ENCODE measurements at places on chromosomes 3 and 15.

- DNase-seq: no peak
These were observed 14.4 kb downstream of the TM4SF1 start for GRCh38 chr3:149363053-149363452.

DNA sequence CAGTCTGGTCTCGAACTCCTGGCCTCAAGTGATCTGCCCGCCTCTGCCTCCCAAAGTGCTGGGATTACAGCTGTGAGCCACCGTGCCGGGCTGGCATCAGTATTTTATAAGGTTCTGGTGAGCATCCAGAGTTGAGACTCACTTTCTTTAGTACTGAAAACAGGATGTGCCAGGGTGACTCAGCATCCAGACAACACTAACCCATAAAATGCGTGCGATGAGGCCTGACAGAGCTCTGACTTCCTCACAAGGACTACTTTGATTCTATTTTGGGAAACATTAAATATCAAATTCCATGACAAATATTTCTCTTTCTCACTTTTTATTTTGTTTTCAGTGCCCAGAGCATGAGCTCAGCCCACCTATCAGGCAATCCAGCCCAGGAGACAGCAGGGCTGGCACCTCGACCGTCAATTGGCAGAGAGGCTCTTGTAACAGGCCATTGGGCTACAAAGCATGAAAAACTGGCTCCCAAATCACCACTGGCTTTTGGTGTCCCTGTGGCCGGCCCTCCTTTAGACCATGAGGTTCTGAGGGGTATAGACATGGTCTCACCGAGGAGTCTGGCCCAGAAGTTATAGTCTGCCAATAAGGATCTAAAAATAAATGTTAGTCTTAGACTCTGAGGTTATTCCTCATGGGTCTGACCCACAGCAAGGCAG is 75.0 kb downstream of the FEM1B start:
- DNase-seq: peak; percentile 89

DNA sequence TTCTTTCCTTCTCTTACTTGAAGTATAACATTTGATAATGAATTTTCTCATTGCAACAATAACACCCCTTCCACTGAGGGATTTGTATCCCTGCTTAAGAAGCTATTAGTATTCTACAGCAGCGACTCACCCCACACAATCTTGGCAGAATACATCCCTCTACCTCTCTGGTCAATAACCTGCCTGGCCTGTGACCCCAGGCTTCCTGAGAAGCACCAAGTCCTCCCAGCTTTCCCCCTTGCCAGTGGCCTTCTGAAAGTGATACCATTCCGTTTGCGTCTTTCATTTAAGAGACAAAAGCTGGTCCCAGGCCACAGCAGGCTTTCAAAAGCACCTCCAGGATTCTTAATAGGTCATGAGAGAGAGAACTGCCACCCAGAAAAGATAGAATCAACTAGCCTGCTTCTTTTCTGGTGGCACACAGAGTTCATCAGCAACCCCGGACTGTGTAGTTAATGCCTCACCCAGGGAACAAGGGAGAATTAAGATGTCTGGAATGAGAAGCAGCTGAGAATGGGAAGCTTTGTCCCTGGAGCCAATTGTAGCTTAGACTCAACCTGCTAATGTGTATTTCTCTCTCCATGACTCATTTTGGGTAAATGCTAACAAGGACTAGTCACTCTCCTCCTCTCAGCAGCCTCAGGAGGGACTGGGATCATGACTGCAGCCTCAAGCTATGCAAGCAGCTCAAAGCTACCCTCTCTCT is 101.0 kb upstream of the CPNE4 start:
- DNase-seq: no peak

DNA sequence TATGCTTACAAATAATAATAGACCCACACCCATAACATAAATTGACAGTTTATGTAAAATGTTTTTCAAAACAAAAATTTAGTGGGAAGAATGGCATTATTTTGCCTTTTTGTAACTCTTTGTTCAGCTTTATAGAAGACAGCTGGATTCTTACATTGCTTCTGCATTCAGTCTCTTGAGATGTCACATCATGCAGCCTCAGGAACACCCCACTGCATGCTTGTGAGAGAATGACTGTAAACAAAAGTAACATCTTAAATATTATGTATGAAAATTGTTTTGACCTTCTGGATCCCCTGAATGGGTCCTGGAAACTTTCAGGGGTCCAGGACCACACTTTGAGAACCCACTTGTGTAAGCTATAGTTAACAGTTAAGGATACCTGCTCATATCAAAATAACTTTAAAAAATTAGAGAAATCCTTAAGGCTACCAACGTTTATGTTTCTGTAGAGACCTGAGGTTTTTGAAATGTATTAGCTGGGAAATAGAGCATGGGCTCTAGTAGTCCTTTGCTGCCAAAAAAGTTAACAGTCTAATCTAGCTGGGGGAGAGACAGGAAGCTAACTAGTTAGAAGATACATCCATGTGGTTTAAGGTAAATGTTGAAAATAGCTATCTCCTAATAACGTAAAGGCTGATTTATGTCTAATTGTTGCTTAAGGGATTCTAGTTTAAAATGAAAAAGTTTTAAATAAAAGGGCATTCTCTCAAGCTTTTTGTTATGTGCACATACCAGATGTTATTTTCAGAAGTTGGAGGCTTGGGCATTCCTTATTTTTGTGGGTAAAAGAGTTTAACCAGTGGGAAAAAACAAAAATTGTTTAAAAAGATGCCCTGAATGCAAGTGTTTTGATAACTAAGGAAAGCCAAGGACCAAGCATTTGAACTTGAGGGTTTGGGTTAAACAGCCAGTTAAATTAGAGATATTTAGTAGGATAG is 3.8 kb downstream of the USP3 start:
- no peak for DNase-seq

GRCh38 chr3:119206611-119207511 is 33.5 kb downstream of the UPK1B start:
- DNase-seq: peak; percentile 23

- DNase-seq: no peak
These were observed 25.6 kb downstream of the MUC20 start for GRCh38 chr3:195746346-195746745.

- no peak for DNase-seq
These were observed 24.2 kb downstream of the HDAC11 start for GRCh38 chr3:13504161-13504831.

DNA sequence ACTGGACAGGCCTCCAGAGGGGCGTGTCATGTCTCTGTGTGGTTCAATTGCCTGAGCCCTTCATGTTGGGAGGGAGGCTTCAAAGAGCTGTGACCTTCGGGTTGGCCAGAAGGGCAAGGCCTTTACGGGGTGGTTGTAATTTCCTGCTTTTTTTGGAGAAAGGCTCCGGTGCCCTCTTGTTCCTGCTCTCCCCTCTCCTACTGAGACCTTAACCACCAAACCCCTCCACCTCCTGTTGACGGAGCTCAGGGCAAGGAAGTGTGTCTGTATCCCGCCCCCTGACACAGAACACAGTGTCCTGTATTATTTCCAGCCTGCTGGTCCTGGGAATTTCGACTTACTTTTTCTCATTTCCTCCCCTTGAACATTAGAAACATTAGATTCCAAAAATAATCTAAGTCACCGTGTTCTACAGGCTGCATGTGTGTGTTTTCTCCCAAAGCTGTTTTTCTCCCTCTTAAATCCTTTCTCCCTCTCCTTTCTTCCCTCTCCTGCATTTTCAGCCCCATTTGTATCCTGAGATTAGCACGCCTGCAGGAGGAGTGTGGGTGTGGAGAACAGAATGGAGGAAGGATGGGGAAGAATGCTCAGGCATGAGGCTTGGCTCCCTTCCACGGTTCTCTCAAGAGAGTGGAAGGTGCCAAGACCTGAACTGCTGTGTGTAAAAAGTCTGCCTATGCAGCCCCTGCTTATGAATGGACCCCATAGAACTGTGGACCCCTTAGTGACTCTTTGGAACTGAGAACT is 285.4 kb upstream of the ROPN1 start:
- DNase-seq: no peak

DNA sequence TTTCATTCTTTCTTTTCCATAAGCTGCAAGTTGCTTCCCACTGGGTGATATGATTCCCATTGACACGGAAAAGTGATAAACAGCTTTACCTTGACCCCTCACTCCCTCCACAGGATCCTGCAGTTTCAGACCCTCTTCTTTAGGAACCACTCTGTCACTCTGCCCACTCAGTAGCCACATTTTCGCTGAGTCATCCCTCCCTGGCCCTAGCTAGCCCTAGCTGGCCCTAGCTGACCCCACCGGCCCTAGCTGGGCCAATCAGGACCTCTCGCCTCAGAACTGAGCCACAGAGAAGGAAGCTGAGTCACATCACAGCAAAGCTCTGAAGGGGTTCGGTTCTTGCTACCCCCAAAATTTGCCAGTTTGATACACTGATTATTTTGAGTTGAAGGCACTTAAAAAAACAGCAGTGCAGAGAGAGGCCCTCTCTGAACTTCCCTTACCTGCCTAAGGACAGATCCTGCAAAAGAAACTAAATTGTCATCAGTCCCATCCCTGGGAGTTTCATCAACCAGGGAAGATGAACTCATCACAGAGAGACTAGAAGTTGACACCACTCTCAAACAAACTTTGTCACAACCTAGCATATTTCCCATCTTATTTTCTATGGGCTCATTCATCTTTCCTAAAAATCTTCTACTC is 233.5 kb upstream of the PROK2 start:
- DNase-seq: no peak

DNA sequence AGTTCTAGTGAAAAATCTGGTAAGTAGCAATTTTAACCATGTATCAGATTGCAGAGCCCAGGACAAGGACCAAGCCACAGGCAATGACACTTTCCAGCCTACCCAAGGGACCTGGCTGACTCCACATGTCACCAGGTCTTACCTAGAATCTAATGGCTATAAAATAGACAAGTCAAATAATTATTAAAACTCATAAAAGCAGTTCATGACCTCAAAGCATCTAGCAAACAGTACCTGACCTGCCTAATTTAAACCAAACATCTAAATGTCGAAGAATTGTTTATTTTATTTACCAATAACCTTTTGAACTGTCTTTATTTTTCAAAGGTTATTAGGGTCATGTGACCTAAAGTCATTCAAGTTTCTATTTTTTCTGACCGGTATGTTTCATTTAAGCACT is 35.6 kb upstream of the MKRN3 start:
- DNase-seq: no peak

GRCh38 chr3:172606021-172606420 is 82.8 kb upstream of the TNFSF10 start:
- DNase-seq: no peak

GRCh38 chr3:187914231-187914630 is 169.0 kb upstream of the BCL6 start:
- peak; percentile 74 for DNase-seq

GRCh38 chr3:119257654-119258410 is 17.2 kb upstream of the B4GALT4 start:
- DNase-seq: no peak

DNA sequence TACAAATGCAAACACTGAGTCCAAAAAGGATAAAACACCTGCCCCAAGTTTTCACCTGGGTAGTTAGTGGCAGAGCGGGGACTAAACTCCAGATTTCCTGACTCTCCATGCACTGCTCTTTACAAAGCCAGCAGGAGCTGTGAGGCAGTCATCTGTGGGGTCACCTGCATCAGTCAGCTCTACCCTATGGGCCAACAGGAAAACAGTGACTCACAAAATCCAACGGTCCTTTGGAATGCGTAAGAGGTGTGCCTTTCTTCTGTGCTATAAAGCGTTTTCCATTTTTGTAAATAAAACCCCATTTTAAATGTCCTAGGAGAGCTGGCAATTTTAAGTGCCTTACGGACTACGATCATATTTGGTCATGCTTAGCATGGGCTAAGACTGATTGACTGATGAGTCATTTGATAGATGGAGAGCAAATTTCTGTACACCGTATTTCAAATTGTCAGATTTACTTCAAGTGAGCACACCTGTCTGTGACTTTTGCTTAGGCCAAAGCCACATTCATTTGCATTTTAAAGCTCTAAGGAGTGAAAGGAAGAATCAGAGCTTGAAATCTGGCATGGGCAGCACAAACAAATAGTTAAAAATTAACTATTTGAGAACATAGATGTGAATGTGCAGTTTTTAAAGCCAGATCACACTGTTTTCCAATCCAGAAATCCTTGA is 4.4 kb upstream of the COL8A1 start:
- DNase-seq: no peak

GRCh38 chr15:58327958-58328357 is 103.8 kb upstream of the LIPC start:
- DNase-seq: no peak

- no peak for DNase-seq
These were observed 15.6 kb downstream of the MEX3B start for GRCh38 chr15:82030176-82030575.

DNA sequence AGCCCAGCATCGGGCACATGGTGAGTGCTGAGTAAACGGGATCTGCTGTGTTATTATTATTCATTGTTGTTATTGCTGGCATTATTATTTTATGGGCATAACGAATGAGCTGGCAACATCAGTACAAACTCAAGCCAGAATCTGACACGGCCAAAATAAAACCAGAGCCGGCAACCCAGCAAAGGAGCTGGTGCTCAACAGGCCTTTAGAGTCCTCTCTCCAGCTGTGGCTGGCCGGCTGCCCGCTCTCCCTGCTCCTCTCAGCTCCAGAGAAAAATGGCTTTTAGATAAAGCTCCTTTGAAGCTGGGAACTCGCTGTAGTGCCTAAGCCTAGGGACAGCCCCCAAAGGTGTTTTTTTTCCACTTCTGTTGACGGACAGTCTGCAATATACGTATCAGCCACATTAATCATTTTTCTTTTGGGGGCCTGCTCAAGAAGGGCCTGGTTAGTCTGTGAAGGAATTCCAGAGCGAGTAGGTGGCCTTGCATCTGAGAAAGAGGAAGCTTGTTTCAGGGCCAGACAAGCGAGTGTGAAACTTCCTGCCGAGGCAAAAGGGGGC is 193.9 kb upstream of the UBE2E1 start:
- no peak for DNase-seq

GRCh38 chr3:133901083-133901482 is 5.4 kb upstream of the RAB6B start:
- DNase-seq: no peak

DNA sequence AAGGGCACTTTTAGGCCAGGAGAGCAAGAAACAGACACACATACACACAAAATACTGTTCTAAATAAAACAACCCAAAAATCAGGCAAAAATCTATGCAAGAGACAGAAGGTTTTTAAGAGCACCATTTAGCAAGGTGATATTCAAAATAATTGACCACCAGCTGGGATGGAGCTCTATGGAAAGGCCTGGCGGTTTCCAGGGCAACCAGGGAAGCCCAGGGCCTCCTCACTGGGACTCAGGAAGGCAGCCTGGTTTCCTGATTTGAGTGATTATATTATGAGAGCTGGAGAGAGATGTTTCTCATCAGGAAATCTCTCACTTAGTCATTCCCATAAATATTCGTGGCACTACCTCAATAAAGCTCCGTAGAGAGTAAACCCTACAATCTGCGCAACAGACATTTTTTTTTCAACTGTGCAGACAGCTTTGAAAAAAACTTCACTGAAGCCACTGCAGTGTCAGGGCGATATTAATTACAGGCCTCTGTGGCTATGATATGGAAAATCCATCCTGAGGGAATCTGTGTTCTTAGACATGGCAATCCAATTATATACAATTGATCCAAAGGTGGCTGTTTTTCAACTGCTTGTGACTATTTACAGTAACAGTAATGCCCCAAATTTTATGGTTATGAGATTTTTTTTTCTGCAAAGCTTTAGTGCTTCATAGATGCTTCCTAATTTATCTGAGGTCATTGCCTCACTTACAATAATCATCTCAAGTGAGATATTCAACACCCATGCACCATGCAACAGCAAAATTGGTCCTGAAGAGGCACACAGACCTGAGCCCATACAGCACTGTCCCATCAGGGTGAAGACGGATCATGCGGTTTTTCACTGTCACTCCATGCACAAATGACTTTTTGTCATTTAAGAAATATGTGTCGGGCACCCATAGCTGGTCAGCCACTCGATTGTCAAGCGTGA is 152.1 kb downstream of the GABRB3 start:
- DNase-seq: no peak

All from lower leg skin (tissue), 4 donors.